CD4-positive, alpha-beta T cell treated with Interleukin-17A for 1 hour (primary cell): ENCODE measurements at places on chromosomes 2 and 18.

DNA sequence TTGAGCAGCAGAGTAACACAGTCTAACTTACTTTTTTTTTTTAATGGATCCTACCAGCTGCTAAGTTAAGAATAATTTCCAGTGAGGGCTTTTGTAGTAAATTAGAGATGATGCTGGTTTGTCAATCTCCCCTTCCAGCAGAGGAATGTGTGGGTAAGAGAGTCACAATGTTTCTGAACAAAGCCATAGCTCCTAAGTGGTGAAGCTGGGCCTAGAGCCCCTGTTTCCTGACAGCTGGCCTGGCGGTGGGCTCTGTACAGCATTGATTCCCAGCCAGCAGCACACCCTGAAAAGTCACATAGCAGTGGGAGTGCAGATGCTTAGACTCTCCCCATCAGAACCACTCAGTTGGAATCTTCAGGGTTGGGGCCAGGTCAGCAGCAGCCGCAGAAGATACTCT, 24.4 kb downstream of the CAPG start:
- DNase-seq: no peak

GRCh38 chr2:75194184-75194868, 5.0 kb downstream of the TACR1 start:
- DNase-seq: no peak

GRCh38 chr2:30653847-30654246, 153.4 kb downstream of the CAPN13 start:
- no peak for DNase-seq

GRCh38 chr2:132038179-132038882, 123.4 kb downstream of the ANKRD30BL start:
- no peak for DNase-seq

- no peak for DNase-seq
Measured at GRCh38 chr18:72846736-72847533, 20.9 kb downstream of the NETO1 start.

- DNase-seq: no peak
Measured at GRCh38 chr2:83364264-83364663, 1094.8 kb downstream of the SUCLG1 start.

DNA sequence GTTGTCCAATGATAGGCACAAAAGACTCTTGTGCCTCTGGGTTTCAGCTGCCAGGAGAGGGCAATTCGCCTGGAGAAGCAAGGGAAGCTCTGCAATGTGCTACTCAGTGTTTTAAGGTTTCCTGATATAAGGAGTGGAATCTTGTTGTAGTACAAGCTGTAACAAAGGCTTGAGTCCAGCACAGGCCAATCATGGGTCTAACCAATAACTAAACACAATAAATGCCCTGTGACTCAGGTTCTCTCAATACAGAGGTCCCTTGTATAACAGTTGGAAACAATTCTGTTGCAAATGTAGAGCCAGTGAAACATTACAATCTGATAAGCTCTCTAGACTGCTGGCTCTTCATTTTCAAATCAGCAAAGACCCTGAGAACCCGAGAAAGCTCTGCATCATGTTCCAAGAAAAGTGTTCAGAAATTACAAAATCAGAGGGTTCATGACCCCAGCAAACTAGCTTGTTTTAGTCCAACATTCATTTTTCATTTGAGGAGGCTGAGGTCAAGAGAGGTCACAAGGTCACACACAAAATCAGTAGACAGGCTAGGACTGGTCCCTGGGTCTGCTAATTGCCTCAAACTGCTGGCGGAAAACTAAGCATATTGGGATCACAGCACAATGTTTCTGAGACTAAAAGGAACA, 59.0 kb upstream of the DNMT3A start:
- no peak for DNase-seq

DNA sequence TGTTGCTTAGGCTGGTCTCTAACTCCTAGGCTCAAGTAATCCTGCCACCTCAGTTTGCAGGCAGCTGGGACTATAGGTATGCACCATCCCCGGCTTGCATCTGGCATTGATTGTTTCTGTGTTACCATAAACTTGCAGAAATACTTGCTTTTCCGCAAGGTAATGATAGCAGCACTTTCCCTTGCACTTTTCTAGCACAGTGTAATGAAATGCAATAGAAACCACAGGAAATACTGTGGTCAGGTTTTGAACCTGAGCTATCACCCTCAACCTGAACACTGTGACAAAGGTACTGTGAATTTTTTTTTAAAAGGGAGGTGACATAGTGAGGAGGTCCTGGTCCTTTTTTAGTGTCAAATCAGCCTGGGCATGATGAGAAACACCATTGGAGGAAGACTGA, 38.3 kb downstream of the DHRS9 start:
- peak; percentile 70 for DNase-seq

DNA sequence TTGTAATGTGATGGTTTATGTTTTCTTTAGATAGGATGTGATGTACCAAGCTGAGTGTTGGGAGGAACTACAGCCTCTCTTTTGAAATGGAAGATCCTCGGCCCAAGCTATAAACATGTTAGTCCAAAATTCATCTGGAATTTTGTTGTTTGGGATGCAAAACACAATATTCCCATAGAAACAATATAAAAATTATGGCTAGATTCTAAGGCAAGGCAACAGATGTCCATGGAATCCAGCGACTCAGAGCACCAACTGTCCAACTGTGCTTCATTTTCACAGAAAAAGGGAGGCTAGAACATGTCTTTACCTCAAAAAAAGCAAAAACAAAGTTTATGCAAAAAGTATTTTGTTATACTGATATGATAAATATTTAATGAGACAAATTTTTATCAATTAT, 52.4 kb upstream of the ATP8B1 start:
- DNase-seq: no peak

DNA sequence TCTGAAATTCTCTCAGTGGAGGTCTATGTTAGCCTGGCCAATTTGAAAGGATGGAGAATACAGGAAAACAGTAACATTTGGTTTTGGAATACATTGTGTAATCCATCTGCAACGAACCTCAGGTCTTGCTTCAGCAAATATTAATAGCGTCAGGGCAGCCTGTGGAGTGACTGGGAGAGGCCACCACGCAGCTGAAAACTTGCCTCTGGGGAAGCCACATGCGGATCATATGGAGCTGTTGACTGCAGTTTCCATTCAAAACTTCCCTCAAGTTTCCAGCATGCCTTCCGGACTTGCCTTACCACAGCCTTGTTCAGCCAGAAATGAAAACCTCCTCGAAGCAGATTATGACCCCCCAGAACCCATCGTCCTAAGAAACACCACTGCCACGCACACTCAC, 25.7 kb downstream of the BCL11A start:
- no peak for DNase-seq

GRCh38 chr18:77948567-77948966, 698.9 kb downstream of the GALR1 start:
- no peak for DNase-seq

DNA sequence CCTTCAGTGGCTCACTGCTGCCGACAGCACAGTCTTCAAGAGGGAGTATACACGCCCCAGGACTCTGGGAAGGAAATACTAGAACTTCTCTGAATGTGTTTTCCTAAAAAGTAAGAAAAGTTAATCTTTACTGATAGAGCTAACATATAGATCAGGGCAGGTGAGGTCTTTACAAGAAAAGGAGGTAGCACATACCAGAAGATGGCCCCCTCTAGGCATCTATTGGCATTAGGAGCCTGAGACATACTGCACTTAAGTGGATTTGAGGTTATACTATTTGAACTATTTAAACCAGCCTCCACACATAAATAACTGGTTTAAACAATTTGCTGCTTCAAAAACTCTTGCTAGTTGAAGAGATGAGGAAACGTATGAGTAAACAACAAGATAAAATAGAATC, 406.1 kb downstream of the SETBP1 start:
- no peak for DNase-seq

DNA sequence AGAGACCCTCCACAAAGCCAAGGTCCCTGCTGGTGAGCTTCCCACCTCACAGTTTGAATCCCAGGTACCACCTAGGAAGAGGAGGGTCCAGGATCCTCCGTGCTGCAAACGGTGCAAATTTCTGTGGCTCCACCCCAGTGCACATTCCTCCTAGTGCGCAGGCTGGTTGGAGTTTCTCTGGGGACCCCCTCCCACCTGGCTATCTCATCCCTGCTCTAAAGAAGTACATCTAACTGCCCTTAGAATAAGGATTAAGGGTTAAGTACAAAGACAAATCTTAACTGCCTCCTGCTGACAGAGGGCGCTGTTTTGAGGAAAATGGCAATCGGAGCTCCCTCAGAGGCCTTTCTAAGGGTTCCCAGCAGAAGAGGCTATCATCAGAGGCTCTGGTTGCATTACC, 109.6 kb upstream of the FSIP2 start:
- DNase-seq: no peak

- peak; percentile 84 for DNase-seq
Measured at GRCh38 chr18:77071711-77072292, 60.8 kb downstream of the MBP start.

- DNase-seq: no peak
Measured at GRCh38 chr2:191328150-191328809, 83.1 kb downstream of the MYO1B start.

GRCh38 chr2:67234440-67234839, 162.7 kb upstream of the ETAA1 start:
- DNase-seq: no peak

GRCh38 chr2:69791045-69791444, 38.4 kb upstream of the GMCL1 start:
- DNase-seq: no peak

DNA sequence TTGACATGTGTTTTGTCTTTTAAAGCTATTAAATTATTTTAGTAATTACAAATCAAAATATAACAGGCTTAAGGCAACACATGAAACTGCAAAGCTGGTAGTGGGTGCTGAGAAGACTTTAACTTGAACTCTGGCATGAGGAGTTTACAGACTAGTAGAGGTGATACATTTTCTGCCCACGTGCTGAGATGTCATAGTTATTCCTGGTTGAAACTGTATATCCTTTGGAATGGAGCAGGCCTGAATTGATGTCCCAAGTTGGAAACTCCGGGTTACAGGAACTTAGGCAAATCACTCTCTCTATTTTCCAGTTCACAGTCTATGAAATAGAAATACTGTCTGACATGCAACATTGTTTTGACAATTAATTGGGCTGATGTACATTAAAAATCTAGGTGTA, 177.1 kb upstream of the NOL4 start:
- no peak for DNase-seq

- DNase-seq: peak; percentile 61
Measured at GRCh38 chr2:148552675-148553331, 91.7 kb upstream of the EPC2 start.

DNA sequence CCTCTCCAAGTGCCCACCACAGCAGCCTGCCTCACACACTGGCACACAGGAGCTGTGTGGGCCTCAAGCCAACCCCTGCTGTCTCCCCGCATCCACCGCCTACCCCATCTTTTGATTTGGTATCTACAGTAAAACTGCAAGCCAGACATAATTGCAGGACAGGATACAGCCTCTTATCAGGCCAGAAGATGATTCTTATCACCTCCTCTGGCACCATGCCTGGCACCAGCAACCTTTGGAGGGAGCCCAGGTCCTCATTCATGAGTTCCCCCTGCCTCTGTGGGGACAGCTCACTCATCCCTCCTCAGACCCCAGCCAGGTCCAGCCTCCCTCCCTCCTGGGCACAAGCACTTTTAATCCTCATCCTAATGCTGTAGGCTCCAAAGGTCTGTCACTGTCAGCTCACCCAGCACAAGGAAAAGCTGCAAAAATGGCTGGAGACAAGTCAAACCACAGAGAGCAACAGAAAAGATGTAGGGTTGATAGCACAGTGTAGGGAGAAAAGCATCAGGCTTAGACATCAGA, 9.7 kb downstream of the RAB11FIP5 start:
- DNase-seq: no peak

DNA sequence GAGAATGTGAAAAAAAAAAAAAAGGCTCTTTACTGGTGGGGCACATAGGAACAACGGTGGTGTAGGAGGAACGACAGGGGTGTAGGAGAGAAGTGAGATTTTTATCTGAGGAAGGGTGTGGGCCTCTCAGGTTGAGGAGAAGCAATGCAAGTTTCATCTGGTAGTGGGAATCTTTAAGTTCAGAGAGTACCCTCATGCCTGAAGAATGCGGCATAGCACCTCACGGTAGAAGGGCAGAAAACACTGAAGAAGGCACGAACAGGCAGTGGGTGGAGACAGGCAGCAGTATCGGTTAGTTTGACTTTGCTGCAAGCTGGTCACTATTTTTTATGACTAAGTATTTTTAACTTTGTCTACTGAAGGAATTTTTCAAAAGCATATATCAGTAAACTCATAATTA, 52.2 kb upstream of the TSPYL6 start:
- no peak for DNase-seq

GRCh38 chr18:46916551-46917107, 678 bp downstream of the PIAS2 start:
- peak; percentile 49 for DNase-seq

- no peak for DNase-seq
Measured at GRCh38 chr18:13048061-13048595, 57.0 kb downstream of the CEP192 start.

- DNase-seq: no peak
Measured at GRCh38 chr2:231343006-231343710, 52.4 kb upstream of the B3GNT7 start.

DNA sequence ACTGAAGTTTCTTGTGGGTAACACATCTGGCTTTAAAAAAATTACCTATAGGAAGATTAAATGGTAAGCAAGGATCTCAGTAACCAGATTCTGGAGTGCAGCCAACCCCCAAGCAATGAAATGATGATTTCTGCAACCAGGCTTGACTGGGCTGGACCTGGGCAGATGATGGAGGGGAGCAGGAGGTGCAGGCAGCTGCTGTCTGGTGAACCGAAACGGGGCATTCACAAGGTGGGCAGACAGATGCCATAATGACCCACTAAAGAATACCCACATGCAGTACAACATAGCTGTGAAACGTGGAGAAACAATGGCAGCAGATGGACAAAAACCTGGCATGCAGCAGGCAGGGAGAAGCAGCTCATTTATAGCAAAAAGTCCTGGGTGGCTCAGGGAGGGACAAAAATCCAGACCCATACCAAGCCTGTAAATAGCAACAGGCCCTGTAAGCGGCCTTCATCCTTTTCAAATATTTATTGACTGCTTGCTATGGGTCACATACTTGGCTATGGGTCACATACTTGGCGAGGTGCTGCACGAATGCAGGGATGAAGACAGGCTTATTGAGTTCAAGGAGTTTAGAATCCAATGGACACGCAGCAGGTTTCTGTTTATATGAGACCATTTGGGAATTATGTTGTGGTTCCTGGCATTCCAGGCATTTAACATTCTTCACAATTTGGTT, 244.7 kb downstream of the HRH4 start:
- DNase-seq: no peak

- DNase-seq: no peak
Measured at GRCh38 chr18:78080081-78080480, 830.4 kb downstream of the GALR1 start.

- no peak for DNase-seq
Measured at GRCh38 chr2:74779587-74780135, 54.3 kb upstream of the HK2 start.

- DNase-seq: no peak
Measured at GRCh38 chr2:33313039-33313438, 163.4 kb upstream of the RASGRP3 start.

- no peak for DNase-seq
Measured at GRCh38 chr2:123451542-123451941, 573.5 kb upstream of the CNTNAP5 start.

GRCh38 chr2:74676331-74676730, 22.3 kb downstream of the SEMA4F start:
- no peak for DNase-seq

GRCh38 chr2:239934571-239935171, 90.5 kb downstream of the NDUFA10 start:
- DNase-seq: peak; percentile 63

- no peak for DNase-seq
Measured at GRCh38 chr2:227000123-227000522, 163.9 kb downstream of the COL4A4 start.

GRCh38 chr2:18154812-18155211, 276.3 kb downstream of the KCNS3 start:
- DNase-seq: no peak

GRCh38 chr18:58091099-58091611, 47.1 kb downstream of the NEDD4L start:
- no peak for DNase-seq
